ENCODE measurements at places on chromosomes 4 and X.

DNA sequence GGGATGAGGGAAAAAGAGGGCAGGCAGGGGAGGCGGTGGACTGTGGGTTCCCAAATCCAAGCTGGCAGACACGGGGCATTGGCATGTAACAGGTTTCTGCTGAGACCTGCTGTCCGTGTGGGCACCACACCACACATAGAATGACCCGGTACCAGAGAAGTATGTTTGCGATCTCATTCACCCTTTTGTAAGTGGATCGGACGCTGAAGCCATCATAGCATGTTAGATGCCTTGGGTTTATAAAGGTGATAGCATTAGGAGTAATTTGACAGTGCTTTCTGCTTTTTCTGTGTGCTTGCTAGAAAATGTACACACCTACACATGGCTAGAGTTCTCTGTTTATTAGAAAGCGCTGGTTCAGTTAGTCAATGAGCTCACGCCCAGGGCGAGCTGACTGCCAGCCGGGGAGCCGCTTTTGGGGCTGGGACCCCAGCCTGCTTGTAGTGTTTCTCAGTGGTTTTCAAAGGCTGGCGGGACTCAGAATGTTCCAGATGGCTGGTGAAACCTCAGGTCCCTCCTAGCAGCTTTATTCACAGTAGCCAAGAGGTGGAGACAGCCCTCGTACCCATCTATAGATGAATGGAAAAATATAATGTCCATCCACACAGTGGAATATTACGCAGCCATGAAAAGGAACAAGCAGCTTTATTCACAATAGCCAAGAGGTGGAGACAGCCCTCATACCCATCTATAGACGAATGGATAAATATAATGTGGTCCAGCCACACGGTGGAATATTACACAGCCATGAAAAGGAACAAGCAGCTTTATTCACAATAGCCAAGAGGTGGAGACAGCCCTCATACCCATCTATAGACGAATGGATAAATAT is 579 bp downstream of the IL3RA start:
- no peak for DNase-seq

GRCh38 chr4:635851-636627 is 10.7 kb downstream of the PDE6B start:
- no peak for DNase-seq

GRCh38 chr4:94181815-94182214 is 25.9 kb upstream of the SMARCAD1 start:
- DNase-seq, result no peak

DNA sequence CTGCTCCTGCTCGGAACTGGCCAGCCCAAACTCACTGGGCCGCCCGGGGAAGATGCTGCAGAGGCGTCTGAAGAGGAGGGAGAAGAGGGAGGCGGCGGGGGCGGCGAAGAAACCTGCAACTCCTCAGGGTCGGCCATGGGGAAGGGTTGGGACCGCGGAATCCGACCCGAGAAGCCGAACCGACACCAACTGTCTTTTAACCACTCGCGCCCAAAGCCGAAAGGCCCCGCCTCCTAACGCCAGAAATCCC is at the start of gene C4orf46:
Gene C4orf46 (minus strand): TSS at position 223 of the 250 bp plus-strand sequence. CDS start 86 bp downstream, at position 137.
- DNase-seq, result no peak

- DNase-seq, result no peak
Measured at GRCh38 chr4:40193016-40193571, 3.7 kb upstream of the RHOH start.

DNA sequence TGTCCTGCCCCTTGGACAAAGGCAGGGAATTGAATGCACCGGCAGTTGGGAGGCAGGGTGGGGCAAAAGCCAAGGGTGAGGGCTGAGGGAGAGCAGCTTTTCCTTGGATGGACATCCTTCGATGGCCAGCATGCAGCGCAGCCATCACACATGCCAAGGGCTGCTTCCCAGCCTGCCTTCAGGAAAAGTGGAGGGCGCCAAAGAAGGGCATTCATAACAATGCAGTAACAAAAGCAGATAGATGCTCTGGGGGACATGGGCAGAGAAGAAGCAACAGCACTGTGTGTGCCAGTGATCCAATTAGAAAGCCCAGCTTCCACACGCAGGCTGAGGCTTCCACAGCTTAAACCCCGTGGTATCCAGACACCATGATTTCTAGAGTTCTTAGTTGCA is 71.5 kb downstream of the TSPAN5 start:
- no peak for DNase-seq

GRCh38 chrX:107672955-107673378 is 44.7 kb downstream of the PRPS1 start:
- no peak for DNase-seq

GRCh38 chr4:81494031-81494431 is 22.3 kb upstream of the RASGEF1B start:
- DNase-seq, result no peak

- DNase-seq, result no peak
Measured at GRCh38 chrX:43581167-43581566, 74.9 kb upstream of the MAOA start.

DNA sequence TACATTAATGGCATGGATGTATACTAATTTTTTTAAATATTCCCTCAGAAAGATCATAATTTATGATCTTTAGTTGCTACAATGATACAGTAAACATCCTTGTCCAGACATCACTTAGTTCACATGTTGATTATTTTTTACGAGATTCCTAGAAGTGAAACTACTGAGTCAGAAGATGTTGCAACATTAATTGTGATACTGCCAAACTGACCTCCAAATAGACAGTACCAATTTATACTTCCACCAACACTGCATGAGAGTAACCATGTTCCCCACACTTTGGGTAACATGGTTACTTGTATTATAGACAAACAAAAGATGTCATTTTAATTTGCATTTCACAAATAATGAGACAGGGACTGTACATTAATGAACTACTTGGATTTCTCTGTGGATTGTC is 19.6 kb downstream of the RCHY1 start:
- DNase-seq, result no peak

DNA sequence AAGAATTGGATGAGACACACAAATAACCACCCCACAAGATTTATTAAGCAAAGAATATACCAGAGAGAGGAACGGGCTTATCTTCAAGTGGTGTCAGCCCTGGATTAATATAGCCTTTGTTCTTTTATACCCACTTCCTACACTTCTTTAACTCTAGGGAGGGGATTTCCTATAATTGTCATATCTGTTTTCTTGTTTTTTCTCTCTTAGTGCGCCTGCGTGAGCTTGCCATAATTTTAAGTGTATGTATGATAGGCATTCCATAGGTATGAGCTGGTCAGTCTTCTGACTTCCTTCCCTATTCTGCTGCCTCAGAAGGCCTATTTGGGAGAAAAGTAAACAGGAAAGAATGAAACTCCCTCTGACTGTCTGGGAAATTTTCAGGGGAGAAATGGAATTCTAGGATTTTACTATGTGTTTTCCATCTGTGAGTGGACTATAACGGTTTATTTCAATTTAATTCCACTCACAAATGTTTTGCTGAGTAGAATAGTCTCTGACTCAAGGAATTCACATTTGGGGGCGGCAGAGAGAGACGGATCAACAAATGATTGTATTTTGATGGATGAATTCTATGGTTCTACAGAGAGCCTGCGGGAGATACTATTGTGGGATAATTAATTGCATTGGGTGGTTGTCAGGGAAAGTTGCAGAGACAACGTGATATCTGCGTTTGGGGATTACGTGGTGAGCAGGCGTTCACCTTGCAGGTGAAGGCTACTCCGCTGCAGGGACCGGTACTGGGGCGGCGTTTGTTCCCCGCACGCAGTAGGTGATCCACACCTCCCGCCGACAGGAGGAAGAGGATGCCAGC is 626 bp upstream of the CEP135 start:
- peak; percentile 43 for DNase-seq

- no peak for DNase-seq
Measured at GRCh38 chr4:152020073-152020472, 259.3 kb upstream of the GATB start.

GRCh38 chr4:145528601-145529000 is 46.9 kb downstream of the SMAD1 start:
- no peak for DNase-seq

- no peak for DNase-seq
Measured at GRCh38 chr4:182960228-182960627, 43.0 kb upstream of the DCTD start.

GRCh38 chrX:8663325-8663724 is 68.6 kb downstream of the ANOS1 start:
- DNase-seq, result no peak

DNA sequence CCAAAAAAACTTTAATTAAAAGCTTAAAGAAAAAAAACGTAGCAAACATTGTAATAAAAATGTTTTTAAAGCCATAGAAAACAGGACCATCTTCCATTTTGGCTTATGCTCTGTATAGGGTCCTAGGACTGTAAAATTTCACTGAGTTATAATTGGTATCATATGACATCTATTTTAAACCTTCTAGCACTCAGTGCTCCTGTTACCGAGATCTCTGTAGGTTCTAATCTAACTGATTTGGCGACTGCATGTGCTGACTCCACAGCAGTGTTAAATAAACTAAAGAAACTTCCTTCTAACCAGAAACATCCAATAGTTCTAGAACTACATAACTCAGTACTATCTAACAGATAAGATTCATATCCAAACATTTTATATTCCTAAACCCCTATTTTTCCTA is at the start of gene ASB11:
Gene ASB11 (minus strand): TSS at position 132 of the 400 bp plus-strand sequence. CDS start 35 bp downstream, at position 97.
- no peak for DNase-seq

DNA sequence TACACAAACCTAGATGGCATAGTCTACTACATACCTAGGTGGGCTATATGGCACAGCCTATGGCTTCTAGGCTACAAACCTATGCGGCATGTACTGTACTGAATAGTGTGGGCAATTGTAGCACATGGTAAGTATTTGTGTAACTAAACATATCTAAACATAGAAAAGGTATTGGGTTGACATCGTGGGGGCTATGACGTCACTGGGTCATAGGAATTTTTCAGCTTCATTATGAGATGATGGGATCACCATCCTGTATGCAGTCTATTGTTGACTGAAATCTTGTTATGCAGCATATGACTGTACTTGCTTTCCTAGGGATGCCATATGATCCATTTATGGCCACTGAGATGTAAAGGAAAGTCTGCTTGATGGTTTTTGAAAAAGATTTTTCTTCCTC is 1.9 kb upstream of the EXOC1L start:
- no peak for DNase-seq

GRCh38 chrX:73852022-73852421 is 289.0 kb downstream of the CHIC1 start:
- no peak for DNase-seq

- DNase-seq, result no peak
Measured at GRCh38 chrX:54807524-54808108, at the start of gene MAGED2. TSS of gene MAGED2 (plus strand) at chrX:54807745. CDS start at chrX:54809332, 1,587 bp downstream.

DNA sequence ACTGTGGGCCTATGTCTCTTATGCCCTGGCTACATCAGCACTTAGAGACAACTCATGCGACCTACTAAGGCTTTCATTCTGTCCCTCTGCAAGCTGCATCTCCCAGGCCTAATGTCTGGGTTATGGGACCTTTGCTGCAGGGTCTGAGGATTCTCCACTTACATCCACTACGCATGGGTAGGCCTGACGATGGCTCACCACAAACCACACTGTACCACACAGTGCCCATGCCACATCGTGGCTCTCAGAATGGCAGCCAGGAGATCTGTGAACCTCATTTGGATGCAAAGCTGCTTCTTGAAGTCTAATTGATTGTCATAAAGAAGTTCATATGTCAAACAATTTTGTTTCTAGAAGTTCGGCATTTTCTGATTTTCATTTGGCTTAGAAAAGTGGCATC is 84.6 kb upstream of the BEND4 start:
- DNase-seq, result no peak

DNA sequence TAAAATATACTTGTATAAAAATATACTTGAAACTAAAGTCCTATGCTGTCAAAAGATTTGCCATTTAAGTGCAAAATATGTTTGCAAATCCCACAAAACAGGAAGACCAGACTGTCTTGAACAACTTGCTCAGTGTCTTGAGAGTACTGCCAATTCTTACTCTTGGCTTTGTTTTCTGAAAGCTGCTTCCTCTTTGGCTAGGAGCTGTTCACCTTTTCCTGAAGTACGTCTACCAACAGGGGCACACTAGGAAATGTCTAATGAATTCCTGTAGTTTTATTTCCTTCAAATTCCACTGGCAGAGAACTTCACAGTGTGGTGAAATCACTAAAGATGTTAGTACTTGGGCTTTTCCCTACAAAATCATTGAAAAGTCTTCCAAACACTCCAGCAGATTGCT is 46.4 kb upstream of the ABCG2 start:
- no peak for DNase-seq

DNA sequence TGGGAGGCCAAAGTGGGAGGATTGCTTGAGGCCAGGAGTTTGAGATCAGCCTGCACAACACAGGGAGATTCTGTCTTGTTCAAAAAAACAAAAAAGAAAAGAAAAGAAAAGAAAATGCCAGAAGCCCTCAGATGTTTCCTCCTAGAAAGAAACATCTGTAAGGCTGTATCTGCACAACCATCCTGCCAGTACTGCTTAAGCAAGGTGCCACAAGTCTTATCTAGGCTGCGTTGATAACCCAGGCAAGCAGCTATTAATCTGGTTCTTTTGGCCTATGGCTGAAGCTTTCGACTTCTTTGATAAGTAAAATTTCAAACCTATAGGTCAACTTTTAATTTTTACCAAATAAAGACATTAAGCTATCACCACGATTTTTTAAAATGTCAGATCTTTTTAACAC is 3.1 kb downstream of the COX18 start:
- no peak for DNase-seq

- no peak for DNase-seq
Measured at GRCh38 chrX:153882086-153882498, 3.9 kb downstream of the L1CAM start.

DNA sequence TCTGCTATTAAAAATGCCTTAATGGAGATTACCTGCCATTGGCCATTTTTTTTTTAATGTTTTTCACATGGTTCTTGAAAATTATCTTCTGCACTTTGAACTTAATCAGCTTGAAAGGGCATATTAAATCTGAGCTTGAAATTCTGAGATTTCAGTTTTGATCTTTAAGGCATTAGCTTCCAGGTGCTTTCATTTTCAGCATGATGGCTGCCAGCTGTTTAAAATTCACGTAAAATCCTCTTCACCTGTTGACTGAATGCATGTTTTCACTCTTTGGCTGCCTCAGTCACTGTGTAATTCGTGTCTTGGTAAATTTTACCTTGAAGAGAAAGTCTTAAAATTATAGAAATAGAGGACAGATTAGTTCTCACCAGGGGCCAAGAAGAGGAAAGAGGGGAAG is 39.6 kb downstream of the SMAD1 start:
- no peak for DNase-seq

- peak; percentile 3 for DNase-seq
Measured at GRCh38 chrX:53184836-53185235, 40.2 kb downstream of the KDM5C start.

- no peak for DNase-seq
Measured at GRCh38 chrX:13346646-13347045, 26.8 kb upstream of the ATXN3L start.

GRCh38 chrX:110418316-110419235 is 59.9 kb downstream of the RTL9 start:
- no peak for DNase-seq

GRCh38 chr4:54561940-54562339 is 95.8 kb upstream of the KIT start:
- no peak for DNase-seq

GRCh38 chrX:120293015-120293414 is 18.2 kb downstream of the TMEM255A start:
- no peak for DNase-seq

GRCh38 chrX:46796574-46797191 is 37.8 kb upstream of the SLC9A7 start:
- peak; percentile 2 for DNase-seq

- DNase-seq, result no peak
Measured at GRCh38 chr4:70437197-70437596, 34.8 kb upstream of the MUC7 start.
